ENCODE measurements at places on chromosomes 11 and 22.

DNA sequence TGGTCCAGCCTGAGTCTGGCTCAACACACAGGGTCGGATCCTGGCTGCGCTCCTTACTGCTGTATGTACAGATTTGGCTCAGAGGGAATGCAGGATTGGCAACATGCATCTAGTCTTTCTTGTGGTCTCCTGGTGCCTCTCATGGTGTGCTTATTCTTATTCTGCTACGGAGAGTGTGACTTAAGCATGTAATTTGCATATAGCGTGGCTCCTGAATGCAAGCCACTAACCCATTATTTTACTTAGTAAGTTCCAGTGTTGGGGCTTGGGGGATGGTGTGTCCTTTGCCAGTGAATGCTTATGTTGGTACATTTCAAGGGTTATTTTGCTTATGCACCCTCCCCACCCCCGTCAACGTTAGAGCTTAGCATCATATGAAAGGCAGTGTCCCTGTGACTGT is 51.2 kb downstream of the PTPRJ start:
- DNase-seq = no peak

DNA sequence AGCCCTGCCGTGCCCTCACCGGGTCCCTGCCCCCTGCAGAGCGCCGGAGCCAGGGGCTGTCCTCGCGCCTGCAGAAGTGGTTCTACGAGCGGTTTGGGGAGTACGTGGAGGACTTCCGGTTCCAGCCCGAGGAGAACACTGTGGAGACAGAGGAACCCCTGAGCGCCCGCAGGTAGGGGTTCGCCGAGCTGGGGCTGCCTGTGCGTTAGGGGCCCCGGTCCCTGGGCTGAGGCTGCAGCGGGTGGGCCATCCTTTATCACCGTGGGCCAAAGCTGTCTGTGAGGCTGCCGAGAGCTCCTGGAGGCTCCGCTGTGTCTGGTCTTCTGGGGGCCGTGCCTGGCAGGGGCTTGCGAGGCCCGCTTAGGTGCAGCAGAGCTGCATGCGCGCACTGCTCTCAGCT is 42.8 kb downstream of the GRAMD4 start:
- no peak for DNase-seq

- DNase-seq = no peak
Observed at GRCh38 chr11:6062691-6063358, 32.3 kb upstream of the OR56A1 start.

- DNase-seq = no peak
Observed at GRCh38 chr22:25540908-25541660, 23.4 kb upstream of the GRK3 start.

DNA sequence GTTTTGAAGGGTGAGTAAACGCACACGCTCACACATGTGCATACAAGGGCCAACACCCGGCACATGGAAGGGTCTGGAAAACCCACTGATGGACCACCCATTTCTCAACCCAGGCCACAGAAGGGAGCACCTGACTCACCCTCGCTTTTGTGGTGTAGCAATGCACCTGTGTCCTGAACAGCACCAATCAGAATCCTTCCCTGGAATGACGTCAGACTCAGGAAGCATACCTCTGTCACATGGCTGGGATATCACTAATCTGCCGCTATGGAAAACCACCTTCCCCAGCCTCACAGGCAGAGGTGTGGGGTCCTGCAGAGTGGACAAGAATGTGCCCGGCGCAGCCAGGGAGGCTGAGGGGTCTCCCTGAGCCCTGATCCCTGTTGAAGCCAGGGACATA is 9.0 kb upstream of the OSM start:
- DNase-seq = no peak

DNA sequence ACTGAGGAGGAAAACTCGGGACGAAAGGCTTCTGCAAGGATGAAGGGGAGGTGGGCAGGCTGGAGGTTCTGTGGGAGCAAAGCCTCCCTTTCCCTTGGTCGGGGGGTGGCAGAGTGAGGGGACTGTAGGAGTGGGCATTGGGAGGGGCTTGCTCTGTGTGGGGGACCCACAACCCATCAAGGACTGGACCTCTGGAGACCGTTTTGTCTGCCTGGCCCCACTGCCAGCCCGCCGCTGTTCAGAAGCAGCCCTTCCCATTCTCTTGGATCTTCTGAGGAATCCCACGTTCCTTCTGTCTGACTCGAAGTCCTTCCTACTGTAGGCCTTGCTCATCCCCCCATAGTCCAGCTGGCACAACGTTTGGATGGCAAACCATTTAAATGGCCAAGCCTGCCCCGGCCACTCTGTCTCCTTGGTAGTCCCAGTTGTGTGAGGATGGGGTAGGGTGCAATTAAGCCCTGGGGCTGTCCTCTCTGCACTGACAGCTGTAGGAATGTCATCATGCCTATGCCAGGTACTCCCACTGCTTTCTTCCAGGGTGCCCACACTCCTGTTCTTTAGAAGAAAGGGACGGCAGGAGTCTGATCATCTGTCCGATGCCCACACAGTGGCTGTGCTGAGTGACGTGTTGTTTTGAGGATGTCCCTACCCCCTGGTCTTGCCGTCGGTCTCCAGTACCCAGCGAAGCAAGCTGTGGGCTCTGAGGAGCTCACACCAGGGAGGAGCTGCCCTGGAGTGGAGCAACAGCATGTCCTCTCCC is 17.0 kb upstream of the NECTIN1 start:
- DNase-seq = no peak

DNA sequence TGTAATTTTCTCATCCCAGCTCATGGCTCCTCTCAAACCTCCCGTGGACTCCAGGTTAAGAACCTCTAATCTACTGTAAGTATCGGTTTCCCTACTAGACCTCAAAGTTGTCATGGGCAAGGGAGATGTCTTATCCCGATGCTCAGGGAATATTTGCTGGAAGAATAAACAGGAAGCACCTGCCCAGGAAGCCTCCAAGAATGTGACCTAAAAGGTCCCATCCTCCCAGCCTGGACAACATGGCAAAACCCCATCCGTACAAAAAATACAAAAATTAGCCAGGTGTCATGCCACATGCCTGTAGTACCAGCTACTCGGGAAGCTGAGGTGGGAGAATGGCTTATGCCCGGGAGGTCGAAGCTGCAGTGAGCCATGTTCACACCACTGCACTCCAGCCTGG is 62.4 kb downstream of the APOL1 start:
- DNase-seq = no peak

- DNase-seq = peak; percentile 63
Observed at GRCh38 chr11:62664405-62665074, 470 bp downstream of the C11orf98 start.

DNA sequence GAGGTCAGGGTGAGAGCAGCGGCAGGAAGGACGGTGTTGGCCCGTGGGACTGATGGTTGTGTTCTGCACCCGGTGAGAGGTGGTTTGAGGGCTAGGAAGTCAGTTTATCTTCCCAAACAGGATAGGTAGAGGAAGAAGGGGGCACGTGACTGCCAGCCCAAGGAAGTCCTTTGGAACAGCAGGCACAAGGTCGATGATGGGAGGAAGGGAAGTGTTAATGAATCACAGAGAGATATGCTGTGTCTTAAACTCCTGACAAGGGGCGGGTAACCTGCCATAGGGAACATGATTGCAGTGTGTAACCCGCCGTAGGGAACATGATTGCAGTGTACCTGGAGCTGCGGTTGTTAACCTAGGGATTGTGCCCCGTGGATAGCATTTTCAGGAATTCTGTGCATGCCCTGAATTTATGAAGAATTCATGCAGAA is 49.0 kb downstream of the PRR5L start:
- no peak for DNase-seq

GRCh38 chr11:31764766-31765165 is 46.4 kb downstream of the PAX6 start:
- no peak for DNase-seq

DNA sequence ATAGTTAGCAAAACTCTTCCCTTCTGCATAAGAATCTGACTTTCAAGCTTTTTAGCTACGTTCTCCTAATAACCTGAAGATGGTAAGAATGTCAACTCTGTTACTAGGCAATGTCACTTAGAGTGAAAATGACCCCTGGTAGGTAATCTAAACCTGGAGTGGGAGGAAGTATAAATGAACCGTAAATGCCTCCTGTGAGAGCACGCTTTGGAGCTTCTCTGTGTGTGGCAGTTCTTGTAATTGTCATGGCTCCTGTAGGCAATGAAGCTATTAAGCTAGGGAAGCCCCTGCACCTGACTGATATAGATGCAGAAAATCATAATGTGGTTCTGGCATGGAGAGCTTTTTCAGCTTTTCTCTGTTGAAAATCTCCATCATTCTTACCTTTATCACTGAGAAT is 29.4 kb downstream of the CALCA start:
- no peak for DNase-seq
